ENCODE measurements at places on chromosomes 6 and 20.

- no peak for DNase-seq
These were observed 19.3 kb downstream of the UQCC2 start for GRCh38 chr6:33692078-33692759.

DNA sequence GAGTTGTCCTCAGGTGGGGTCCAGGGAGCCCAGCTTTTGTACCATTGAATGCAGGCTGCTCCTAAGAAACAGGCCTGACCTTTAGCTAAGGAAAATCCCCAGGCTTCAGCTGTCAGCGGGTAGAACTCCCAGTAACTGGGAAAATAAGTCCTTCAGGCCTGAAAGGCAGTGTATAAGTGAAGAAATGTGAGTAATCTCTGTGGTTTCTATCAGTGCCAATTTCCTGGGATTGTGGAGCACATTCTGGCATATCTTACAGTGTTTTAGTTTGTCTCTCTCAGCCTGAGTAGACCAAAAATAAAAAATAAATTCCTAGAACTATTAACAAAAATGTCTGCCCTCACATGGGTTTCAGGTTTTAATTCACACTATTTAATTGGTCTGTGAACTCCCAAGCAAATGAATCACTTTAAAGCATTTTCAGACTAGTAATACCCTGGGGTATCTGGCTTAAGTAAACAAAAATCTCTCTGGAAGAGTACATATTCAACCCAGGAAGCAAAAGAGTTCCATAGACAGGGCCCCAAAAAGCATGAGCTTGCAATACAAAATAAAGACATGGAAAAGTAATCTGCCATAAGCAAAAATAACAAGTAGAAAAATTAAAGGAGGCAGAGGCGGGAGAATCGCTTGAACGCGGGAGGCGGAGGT lies 566.2 kb upstream of the NOX3 start:
- no peak for DNase-seq

- no peak for DNase-seq
These were observed 149.6 kb downstream of the LY86 start for GRCh38 chr6:6738108-6738507.

DNA sequence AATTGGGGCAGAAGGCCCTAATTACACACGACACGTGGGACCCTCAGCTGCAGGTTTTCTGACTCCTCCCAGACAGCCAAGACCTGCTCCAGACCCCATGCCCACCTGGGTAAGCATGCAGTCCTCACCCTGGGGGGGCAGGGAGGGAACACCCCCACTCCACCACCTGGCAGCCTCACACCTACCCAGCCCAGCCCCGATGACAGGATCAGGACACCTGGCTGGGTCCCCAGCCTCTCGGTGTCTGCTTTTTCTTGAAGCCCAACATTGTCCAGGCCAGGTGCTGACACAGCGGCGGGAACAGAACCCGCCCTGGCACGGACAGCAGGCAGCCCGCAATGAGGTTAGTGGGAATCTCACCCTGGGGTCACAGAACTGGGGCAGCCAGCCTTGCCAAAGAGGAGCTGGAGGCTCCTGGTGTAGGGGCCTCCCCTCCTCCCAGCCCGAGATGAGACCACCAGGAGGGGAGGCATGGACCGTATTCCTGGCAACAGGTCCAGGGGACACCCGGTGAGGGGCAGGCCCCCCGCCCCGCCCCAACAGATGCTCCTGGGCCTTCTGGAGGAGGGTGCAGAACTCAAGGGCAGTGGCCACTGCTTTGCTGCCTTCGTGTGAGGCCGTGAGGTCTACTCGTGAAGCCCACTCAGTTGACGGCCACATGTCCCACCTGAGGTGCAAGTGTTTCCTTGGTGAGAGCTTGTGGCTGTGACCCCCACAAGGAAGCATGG lies 103.8 kb downstream of the DLL1 start:
- no peak for DNase-seq

DNA sequence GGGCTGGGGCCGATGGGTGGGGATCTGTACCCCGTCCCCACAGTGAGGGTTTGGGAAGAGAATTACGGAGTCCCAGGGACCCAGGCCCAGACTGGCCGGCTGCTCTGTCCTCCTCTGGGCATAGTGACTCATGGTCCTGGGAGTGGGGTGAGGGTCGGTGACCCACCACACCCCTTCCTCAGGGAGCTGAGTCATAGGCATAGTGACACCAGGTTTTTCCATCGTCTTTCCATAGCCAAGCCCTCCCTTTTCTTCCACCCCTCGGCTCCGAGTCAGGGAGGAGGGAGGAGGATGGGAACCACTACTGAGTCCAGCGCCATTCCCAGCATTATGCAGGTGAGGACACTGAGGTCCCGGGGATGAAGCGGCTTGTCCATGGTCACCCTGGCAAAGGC lies 8.9 kb downstream of the CYP21A2 start:
- DNase-seq, result no peak

- DNase-seq, result no peak
These were observed 280.9 kb downstream of the QKI start for GRCh38 chr6:163695414-163695864.

- DNase-seq, result peak; percentile 62
These were observed at the start of gene CD40 for GRCh38 chr20:46117704-46118467. TSS of gene CD40 (plus strand) at chr20:46118314. CDS start at chr20:46118344, 30 bp downstream.

DNA sequence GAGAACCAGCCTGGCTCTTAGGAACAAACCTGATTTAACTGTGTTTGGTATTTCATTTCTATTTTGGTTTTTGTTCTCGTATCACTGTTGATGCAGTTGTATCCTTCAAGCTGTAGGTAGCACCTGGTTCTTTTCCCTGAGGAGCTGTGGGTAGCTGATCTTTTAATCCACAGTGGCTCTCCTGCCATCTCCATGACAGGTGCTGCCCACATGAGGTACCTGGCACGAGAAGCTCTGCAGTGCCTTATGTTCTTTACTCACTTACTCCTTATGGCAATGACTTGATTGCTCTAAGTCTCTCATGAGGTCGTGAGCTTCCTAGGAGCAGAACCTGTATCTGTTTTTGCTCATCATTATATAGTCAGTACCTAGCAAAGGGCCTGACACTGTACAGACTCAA lies 74.3 kb upstream of the EMILIN3 start:
- no peak for DNase-seq

- no peak for DNase-seq
These were observed 975 bp upstream of the PPT2 start for GRCh38 chr6:32152769-32153563.

DNA sequence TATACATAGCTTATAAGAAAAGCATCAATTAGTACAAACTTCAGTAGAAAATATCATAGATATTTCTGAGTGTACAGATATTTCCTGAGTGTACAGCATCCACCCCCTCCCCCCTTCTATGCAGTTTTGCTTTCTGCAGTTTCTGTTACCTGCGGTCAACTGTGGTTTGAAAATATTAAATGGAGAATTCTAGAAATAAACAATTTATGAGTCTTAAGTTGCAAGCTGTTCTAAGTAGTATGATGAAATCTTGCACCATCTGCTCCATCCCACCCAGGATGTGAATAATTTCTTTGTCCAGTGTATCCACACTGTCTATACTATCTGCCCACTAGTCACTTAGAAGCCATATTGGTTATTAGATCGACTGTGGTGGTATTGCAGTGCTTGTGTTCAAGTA lies 15.8 kb upstream of the GPR63 start:
- no peak for DNase-seq

- no peak for DNase-seq
These were observed 14.3 kb downstream of the CRNKL1 start for GRCh38 chr20:20037960-20038359.

- DNase-seq, result no peak
These were observed 7.5 kb downstream of the APMAP start for GRCh38 chr20:24984961-24985640.

GRCh38 chr6:20532881-20533280 lies 1.4 kb upstream of the CDKAL1 start:
- DNase-seq, result no peak

DNA sequence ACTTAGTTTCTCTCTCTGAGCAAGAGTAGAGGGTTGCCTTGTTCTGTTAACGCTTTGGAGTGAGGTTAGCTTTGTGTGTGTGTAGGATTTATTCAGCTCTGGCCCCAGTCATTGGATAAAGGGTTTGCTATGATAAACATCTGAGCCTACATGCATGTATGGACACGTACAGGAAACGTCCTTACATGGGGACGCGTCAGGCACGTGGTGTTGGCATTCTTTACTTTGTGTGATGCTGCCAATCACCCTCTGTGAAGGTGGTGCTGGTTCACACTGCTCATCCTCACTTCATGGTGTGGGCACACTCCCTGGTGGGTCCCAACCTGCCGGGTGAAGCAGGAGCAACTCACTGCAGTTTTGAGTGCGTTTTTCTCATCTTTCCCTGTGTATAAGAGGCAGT lies 53.4 kb upstream of the CD93 start:
- DNase-seq, result no peak

DNA sequence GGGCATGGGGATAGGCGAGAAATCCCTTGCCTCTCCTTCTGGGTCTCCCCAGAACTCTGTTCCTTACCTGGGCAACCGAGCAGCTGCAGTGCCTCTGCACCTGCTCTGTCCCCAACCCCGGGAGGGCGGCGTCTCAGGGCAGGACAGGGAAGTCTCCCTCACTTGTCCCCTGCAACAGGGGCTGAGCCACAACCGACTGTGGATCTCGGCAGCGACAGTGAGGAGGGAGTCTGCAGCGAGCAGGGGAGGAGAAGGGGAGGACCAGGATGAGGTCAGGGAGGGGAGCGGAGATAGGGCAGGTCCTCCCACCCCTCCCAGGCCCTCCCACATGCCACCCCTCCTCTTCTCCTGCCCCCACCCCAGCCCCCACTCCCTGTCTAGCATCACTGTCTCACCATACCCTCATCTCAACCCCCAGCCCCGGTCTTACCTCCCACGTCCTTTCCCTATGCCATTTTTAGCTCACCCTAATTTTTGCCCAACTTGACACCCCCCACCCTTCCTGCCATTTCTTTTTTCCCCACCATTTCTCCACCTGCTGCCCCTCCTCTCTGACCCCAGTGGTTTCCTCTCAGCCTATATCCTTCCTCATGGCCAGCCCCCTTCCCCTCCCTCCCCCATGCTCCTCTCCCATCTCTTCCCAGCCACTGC lies at the start of gene TNXB:
Gene TNXB, minus strand, starts transcription at position 225 of the 651 bp plus-strand sequence. CDS start 11,140 bp downstream, outside the sequence.
- no peak for DNase-seq

- no peak for DNase-seq
These were observed 19.7 kb downstream of the NPEPL1 start for GRCh38 chr20:58712151-58712791.

GRCh38 chr6:149990661-149991471 lies 27.1 kb downstream of the ULBP1 start:
- no peak for DNase-seq

GRCh38 chr6:74073999-74074398 lies 378.0 kb downstream of the CD109 start:
- DNase-seq, result no peak

DNA sequence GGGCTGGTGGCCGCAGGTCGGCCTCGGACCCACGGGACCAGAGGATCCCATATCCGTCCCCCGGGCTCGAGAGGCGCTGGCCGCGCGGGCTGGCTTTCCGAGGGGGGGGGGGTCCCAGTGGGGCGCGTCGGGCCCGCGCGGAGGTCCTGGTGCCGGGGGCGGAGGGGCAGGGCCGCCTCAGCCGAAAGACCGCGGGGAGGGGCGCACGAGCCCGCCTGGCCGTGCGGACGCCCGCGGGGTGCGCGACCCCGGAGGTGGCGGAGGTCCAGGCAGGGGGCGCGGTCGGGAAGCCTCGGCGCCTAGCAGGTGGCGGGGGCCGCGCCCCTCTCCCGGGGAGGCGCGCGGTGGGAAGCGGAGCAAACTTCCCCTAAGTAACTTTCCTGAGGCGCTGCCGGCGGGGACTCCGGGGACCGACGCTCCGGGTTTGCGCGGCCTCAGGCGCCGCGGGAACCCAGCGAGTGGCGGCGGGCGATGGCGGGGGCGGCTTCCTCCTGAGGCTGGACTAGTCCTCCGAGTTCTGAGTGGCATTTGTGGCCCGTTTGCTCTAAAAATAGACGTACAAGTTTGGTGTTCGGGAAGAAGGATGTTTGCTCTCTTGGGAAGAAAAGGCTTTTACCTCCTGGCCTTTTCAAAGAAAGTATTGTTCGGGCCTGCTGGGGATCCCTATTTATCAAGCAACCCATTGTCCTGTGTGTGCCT lies 26.5 kb upstream of the BTBD3 start:
- peak; percentile 6 for DNase-seq

DNA sequence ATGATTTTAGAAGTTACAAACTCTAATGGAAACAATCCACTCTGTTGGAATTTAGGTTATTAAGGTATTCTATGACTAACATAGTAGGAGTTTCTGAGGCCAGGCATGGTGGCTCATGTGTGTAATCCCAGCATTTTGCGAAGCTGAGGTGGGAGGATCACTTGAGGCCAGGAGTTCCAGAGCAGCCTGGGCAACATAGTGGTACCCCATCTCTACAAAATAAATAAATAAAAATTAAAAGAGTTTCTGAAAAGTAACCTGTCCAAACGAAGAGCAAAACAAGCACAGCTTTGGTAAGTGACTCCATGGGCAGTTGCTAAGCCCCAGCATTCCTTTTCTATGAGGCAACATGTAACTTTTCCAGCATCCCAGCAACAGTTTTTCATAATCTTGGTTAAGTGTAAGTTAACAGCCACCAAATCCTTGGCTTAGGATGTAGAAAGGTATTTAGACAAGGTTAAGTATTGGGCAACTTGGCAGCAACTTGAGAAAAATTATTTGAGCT lies 86.3 kb downstream of the SOX4 start:
- DNase-seq, result no peak

DNA sequence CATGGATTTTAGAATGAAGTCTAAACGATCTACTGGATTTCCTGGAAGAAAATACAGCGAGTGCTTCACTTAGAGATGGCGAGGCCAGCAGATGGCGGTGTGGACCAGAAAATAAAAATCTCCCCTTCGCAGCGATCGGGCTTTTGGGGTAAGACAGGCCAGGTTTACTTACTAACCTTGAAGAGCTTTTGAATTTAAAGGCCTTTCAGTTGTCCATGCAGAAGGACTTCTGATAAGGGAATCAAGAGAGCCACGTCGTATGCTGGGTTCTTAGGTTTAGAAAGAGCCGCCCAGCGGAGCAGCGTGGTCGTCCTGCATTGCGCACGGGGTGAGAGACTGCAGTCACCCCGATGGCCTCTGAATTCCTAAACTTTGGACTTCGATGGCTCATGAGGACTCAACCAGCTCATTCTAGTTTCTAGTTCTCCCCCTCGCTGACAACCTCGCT lies 125.2 kb upstream of the RALGAPA2 start:
- DNase-seq, result peak; percentile 30

DNA sequence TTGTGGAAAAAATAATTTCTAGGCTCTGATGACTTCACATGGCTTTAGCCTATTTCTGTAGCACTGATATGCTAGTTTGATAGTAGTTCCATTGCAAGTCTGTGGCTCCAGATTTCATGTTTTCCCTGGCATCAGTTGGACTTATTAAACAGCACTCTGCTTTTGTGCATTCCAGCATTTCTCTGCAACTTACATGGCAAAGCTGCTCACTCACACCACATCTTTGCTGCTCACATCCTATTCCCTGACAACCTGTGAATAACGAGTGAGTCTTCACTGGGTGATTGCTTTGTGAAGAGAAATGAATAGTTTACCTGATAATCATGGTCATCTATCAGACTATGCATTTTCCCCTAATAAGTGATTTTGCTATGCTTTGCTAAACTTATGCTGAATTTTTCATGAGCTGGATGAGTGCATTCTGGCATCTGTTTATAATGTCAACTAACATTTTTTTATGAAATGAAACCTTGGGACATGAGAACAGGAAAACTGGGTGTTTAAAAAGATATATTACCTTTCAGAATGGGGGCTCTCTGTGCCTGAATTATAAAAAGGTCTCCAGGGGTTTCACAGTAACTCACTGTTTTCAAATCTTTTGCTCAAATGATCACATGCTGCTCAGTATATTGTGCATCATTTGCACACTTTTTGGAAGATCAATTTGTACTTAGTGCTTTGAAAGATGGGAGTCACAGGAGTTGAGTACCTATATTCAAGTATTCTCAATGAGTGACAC lies 301.8 kb downstream of the TBC1D32 start:
- DNase-seq, result no peak

Data from stimulated activated CD4-positive, alpha-beta T cell treated with anti-CD3 and anti-CD28 coated beads, Interleukin-15, amount 100 ng/mL, for 48 hours (primary cell).